ENCODE measurements at places on chromosomes 11 and 22. TPM values are rescaled to one million over a fixed set of nuclear protein-coding genes. Genes with fewer than 3 reads are reported as not detected.

GRCh38 chr11:66694732-66695207 is 17.1 kb upstream of the RBM4B start:
- DNase-seq = peak; percentile 97
- H3K27me3 ChIP-seq = no peaks in the 10 kb centered on the region
- no peaks in the 10 kb centered on the region for H3K36me3 ChIP-seq
- H3K27ac ChIP-seq = peak overlapping the region; percentile 14
- no peak overlapping the region for H3K4me3 ChIP-seq

DNA sequence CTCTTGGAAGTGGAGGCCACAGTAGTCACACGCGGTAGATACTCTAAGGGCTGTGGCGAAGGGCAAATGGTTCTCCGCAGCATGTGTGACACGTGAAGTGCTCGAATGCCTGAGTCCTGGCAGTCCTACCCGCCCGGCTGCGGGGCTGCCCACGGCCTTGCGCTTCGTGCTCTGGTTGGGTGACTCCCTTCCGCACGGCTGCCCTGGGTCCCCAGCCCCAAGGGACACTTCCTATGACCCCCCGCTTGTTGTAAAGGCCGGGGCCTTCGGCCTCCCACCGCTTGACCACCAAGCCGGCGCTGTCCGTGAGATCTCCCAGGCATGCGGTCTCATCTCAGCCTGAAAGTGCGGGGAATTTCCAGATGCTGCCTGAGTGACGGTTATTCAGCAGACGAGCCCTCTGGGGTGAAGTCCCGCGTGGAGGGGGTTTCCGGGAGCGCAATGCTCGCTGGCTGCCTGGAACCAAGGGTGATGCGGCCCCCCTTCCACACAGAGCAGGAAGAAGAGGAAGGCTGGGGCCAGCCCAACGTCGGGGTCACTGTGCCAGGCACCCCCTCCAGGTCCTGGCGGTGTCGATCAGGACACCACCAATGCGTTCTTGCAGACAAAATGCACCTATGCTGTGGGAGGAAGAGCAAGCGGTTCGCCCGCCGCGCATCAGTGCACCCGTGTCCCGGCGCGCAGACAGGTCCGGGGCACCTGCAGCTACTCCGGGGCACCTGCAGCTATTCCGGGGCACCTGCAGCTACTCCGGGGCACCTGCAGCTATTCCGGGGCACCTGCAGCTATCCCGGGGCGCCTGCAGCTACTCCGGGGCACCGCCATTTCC is 171.2 kb downstream of the OPCML start:
- H3K4me3 ChIP-seq = no peak overlapping the region
- no peak for DNase-seq
- H3K36me3 ChIP-seq = no peaks in the 10 kb centered on the region

GRCh38 chr11:125987066-125987641 is 41.3 kb downstream of the VSIG10L2 start:
- H3K27ac ChIP-seq = no peak overlapping the region
- H3K27me3 ChIP-seq = no peaks in the 10 kb centered on the region
- H3K4me3 ChIP-seq = no peak overlapping the region
- peaks cover 12% of the 10 kb centered on the region for H3K4me1 ChIP-seq
- DNase-seq = no peak
- no peaks in the 10 kb centered on the region for H3K36me3 ChIP-seq

DNA sequence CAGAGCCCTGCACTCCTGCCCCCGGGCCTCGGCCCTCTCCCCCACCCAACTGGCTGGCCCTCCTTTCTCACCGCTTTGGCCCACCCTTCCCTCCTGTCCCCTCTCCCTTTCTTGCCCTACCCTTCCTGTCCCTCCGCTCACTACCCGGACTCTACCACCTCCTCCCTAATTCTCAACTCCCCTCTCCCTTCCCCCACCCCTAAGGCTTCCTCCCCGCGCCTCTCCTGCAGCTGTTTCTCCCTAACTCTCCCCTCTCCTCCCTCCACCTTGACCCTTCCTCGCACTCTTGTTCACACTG is 421 bp downstream of the SLC15A3 start:
- no peak for DNase-seq
- peak overlapping the region; percentile 23 for H3K4me3 ChIP-seq
- peaks cover 46% of the 10 kb centered on the region for H3K27me3 ChIP-seq
- H3K4me1 ChIP-seq = peaks cover 22% of the 10 kb centered on the region
- H3K36me3 ChIP-seq = no peaks in the 10 kb centered on the region

DNA sequence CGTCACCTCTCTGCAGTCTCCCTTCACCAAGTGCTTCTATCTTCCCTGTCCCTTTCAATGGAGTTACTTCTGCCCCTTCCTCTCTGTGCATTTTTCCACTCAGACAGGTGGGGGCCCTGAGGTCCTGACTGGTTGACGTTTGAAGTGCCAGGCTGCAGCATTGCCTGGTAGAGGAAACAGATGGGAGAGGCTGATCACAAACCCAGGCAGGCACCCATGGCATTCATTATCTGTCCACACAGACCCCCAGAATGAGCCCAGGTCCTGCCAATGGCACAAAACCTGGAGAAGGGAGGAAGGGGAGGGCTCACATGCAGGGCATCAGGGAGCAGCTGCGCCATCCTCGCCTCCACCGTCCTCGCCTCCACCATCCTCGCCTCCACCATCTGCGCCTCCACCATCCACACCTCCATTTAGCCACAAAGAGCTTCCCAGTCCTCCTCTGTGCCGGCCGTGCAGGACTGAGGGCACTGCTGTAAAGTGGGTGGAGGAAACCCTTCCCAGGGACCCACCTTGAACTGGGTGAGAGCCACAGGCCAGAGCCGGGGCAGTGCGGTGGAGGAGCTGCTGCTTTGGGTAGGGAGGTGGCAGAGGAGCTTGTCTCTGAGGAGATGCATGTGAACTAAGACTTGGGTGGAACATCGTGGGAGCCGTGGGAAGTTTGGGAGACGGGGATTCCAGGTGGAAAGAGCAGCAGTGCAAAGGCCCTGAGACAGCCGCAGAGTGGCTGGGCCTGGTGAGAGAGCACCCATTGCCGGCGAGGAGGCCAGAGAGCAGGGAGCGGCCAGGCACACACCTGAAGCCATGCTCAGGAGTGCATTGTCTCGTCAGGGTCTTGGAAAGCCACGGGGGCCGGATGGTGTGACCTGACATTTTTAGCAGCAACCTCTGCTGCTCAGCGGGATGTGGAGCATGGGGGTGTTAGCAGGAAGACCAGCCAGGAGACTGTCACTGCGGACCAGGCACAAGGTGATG is 145.1 kb downstream of the TBC1D22A start:
- H3K4me3 ChIP-seq = no peak overlapping the region
- no peak overlapping the region for H3K27ac ChIP-seq
- no peaks in the 10 kb centered on the region for H3K27me3 ChIP-seq
- peaks cover 6% of the 10 kb centered on the region for H3K4me1 ChIP-seq

DNA sequence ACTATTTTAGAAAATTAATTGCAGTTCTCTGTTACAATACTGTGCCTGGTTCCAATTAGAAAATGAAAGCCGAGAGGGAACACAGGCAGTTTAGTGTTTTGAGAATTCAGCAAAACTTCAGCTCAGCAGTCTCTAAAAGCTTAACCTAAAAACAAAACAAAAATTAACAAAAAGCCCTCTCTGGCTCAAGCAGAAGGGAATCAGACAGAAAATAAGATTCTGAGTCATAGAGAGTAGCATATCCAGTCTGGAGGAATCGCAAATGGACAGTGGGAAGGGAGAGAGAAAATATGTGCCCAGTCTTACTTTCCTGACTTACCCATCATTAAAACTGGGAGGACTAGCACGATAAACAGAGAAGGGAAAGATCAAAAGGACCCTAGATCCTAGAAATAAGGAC is 38.1 kb upstream of the CHRM4 start:
- H3K36me3 ChIP-seq = no peaks in the 10 kb centered on the region
- H3K4me3 ChIP-seq = no peak overlapping the region
- no peaks in the 10 kb centered on the region for H3K4me1 ChIP-seq
- no peak for DNase-seq

The ZNF74 gene
- 19.4 TPM for total RNA-seq

The NCAM1 gene
- 20.8 TPM for total RNA-seq

The ADORA2A gene
- 0.51 TPM for total RNA-seq

The MMP7 gene
- not detected for total RNA-seq

The TMPRSS13 gene
- total RNA-seq = 0.22 TPM

The ELFN2 gene
- 1.1 TPM for total RNA-seq
